WTC11 (cell line): ENCODE measurements at places on chromosomes 3 and 15. TPM values are rescaled to one million over a fixed set of nuclear protein-coding genes. Genes with fewer than 3 reads are reported as not detected.

DNA sequence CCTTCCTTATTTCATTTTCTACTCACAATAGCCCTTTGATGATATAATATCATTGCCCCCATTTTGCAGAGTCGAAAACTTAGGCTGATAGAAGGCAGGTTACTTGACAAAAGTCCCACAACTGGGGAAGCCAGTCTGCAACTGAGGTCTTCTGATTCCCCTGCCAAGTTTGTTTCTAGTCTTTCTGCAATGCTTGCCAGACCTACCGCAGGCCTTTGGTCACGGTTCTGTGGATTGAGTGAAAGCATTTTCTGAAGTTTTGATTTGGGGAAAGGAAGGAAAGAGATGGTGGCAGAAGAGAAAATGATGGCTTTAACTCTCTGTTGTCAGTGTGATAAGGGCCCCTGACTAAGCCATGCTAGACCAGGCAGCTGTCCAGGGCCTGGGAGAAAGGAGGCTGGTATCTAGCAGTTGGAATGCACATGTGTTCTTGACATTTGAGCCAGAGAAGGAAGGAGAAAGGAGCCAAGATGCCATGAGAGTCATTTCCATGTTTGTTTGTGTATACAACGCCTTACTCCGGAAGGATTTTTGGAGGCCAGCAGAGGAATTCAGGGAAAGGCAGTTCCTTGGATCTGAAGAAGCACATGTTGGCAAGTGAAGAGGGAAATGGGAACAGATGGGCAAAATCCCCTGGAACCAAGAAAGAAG lies 29.9 kb downstream of the FAH start:
- no peak overlapping the region for H3K27ac ChIP-seq
- DNase-seq, result no peak
- H3K27me3 ChIP-seq, result no peaks in the 10 kb centered on the region
- peaks cover 25% of the 10 kb centered on the region for H3K36me3 ChIP-seq

DNA sequence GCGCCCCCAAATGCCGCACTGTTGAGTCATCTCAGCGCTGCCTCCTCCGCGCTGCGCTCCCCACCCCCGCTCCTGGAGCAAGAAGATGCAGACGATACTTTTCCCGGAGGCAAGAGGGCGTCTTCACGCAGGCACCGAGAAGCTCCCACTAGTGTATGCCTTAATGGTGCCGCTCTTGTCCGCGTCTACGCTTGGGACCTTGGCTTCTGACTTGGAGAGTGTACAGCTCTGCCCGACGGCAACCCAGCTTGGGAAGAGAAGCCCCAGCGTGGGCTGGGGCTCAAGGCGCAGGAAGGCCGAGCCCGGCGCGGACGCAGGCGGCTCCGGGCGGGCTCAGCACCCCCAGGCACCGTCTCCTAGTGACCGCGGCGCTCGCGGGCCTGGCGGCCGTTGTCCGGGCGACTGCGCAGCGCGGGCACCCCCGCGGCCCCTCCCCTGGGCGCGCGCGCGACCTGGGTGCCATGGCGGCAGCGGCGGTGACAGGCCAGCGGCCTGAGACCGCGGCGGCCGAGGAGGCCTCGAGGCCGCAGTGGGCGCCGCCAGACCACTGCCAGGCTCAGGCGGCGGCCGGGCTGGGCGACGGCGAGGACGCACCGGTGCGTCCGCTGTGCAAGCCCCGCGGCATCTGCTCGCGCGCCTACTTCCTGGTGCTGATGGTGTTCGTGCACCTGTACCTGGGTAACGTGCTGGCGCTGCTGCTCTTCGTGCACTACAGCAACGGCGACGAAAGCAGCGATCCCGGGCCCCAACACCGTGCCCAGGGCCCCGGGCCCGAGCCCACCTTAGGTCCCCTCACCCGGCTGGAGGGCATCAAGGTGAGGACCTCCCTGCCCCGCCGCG lies at the start of gene P4HTM:
Gene P4HTM, plus strand, starts transcription at position 446 of the 840 bp plus-strand sequence. Its CDS starts 16 bp downstream, at position 462.
- peaks cover 23% of the 10 kb centered on the region for H3K4me1 ChIP-seq
- H3K36me3 ChIP-seq, result peaks cover under 1% of the 10 kb centered on the region; the same call in 1 of the 2 replicates
- H3K27ac ChIP-seq, result peak within 1 kb of the TSS; percentile 92
- peak; percentile 84 for DNase-seq

- H3K4me1 ChIP-seq, result peaks cover 11% of the 10 kb centered on the region
- H3K27ac ChIP-seq, result no peak overlapping the region; the same call in 1 of the 2 replicates
- no peak overlapping the region for H3K4me3 ChIP-seq
- no peaks in the 10 kb centered on the region for H3K27me3 ChIP-seq
Observed at GRCh38 chr15:89829161-89829560, 14.5 kb upstream of the ANPEP start.

- no peaks in the 10 kb centered on the region for H3K36me3 ChIP-seq
- no peak overlapping the region for H3K27ac ChIP-seq
- no peak overlapping the region for H3K4me3 ChIP-seq
- peaks cover 22% of the 10 kb centered on the region for H3K4me1 ChIP-seq
- no peak for DNase-seq
Observed at GRCh38 chr3:182490596-182491491, 302.5 kb upstream of the ATP11B start.

DNA sequence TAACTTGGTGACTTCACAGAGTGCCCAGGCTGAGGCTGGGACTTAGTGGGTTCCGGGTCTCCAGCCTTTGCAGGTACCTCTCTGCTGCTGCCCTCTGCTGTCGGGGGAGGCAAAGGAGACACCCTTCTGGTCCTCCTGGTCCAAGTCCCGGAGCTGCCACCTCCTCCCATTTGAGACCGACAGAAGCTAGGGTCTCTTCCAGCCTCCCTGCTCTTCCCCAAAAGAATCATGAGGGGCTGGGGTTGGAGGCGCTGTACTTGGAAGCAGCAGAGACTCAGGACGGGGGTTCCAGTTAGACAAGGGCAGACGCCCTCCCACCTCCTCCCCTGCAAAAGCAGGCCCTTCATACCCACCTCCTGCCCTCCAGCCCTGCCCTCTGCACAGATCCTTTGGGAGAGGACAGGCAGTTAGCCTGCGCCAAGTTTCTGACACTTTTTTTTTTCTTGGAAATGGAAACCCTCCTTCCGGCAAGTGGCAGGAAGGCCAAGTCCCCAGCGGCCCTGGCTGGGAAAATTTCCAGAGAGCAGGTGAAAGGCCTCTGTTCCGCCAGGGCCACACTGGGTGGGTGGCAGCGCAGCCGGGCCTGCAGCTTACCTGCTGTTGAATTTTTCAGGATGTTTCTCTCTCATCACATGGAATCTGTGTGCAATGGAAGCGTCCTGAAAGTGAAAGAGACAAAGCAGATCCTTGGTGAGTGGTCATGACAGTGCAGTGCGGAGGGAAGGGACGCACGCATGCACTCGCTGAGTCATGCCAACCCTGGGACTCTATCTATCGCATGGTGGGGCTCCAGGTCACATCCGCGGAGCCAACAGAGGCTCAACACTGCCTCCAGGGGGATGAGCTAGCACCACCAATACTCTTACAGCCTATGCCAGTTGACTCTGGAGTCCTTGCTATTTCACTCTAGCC lies 119.9 kb downstream of the DGKG start:
- H3K4me1 ChIP-seq, result peaks cover 25% of the 10 kb centered on the region
- H3K27ac ChIP-seq, result no peak overlapping the region
- H3K27me3 ChIP-seq, result no peaks in the 10 kb centered on the region
- no peak overlapping the region for H3K4me3 ChIP-seq
- H3K36me3 ChIP-seq, result no peaks in the 10 kb centered on the region

- DNase-seq, result peak; percentile 85
- no peak overlapping the region for H3K27ac ChIP-seq
- peak overlapping the region; percentile 45 for H3K4me3 ChIP-seq
- H3K27me3 ChIP-seq, result no peaks in the 10 kb centered on the region
Observed at GRCh38 chr3:142568393-142569017, 10.0 kb downstream of the ATR start.

- peaks cover 2% of the 10 kb centered on the region for H3K4me1 ChIP-seq
- no peak overlapping the region for H3K27ac ChIP-seq
- no peak overlapping the region for H3K4me3 ChIP-seq
- DNase-seq, result no peak
- H3K36me3 ChIP-seq, result no peaks in the 10 kb centered on the region; the same call in 1 of the 2 replicates
Observed at GRCh38 chr3:49713336-49714105, 6.0 kb downstream of the AMIGO3 start.

GRCh38 chr15:31439328-31439727 lies 112.7 kb downstream of the KLF13 start:
- H3K36me3 ChIP-seq, result no peaks in the 10 kb centered on the region
- no peak overlapping the region for H3K27ac ChIP-seq
- DNase-seq, result peak; percentile 48

GRCh38 chr15:25939122-25939521 lies 76.0 kb upstream of the ATP10A start:
- no peaks in the 10 kb centered on the region for H3K36me3 ChIP-seq
- H3K4me3 ChIP-seq, result no peak overlapping the region
- no peak overlapping the region for H3K27ac ChIP-seq
- no peaks in the 10 kb centered on the region for H3K27me3 ChIP-seq
- no peak for DNase-seq
- peaks cover 3% of the 10 kb centered on the region; the same call in 1 of the 2 replicates for H3K4me1 ChIP-seq

DNA sequence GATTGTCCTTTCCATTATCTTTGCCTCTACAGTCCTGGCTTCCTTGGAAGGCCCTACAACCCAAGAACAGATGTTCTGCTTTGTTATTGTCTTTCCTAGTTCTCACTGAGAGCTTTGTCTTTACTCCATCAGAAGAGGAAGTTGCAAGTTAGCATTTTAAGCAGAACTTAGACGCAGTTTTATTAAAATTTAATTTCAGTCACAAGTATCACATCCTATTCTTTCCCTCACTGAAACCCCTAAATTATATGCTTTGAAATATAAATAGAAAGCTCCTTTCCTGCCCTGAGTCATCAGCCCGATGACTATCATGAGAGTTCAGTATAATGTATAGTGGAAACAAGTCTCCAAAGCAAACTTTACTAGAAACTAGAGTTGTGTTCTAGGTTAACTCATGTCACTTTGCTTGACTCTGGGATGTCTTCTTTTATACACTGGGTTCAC lies 291.2 kb upstream of the RBMS3 start:
- no peak overlapping the region for H3K27ac ChIP-seq
- no peaks in the 10 kb centered on the region for H3K27me3 ChIP-seq
- no peak overlapping the region for H3K4me3 ChIP-seq
- H3K4me1 ChIP-seq, result peaks cover 9% of the 10 kb centered on the region
- DNase-seq, result no peak

GRCh38 chr3:43525941-43526607 lies 95.7 kb downstream of the ANO10 start:
- peaks cover 12% of the 10 kb centered on the region for H3K36me3 ChIP-seq
- no peak overlapping the region for H3K27ac ChIP-seq
- no peaks in the 10 kb centered on the region for H3K4me1 ChIP-seq

GRCh38 chr3:125313060-125313635 lies 62.0 kb downstream of the ZNF148 start:
- peaks cover 3% of the 10 kb centered on the region for H3K4me1 ChIP-seq
- DNase-seq, result no peak
- H3K36me3 ChIP-seq, result peaks cover 12% of the 10 kb centered on the region
- H3K4me3 ChIP-seq, result no peak overlapping the region
- H3K27me3 ChIP-seq, result no peaks in the 10 kb centered on the region

GRCh38 chr3:166527325-166527724 lies 690.1 kb upstream of the BCHE start:
- H3K27ac ChIP-seq, result no peak overlapping the region
- H3K4me1 ChIP-seq, result no peaks in the 10 kb centered on the region
- H3K4me3 ChIP-seq, result no peak overlapping the region
- no peak for DNase-seq
- H3K27me3 ChIP-seq, result no peaks in the 10 kb centered on the region

DNA sequence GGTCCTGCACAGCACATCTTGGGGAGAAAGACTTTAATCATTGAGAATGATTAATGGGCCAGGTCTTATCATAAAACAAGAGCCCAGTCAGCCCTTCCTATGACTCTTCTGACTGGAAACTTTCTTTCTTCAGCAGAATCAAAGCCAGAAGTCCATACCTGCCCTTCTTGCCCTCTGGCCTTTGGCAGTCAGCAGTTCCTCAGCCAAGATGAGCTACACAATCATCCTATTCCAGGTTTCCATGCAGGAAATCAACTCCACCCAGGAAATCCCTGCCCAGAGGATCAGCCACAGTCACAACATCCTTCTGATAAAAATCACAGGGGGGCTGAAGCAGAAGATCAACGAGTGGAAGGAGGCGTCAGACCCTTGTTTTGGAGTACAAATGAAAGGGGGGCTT lies 26.9 kb downstream of the ZNF589 start:
- peaks cover 85% of the 10 kb centered on the region for H3K36me3 ChIP-seq
- no peaks in the 10 kb centered on the region for H3K4me1 ChIP-seq
- H3K4me3 ChIP-seq, result no peak overlapping the region
- DNase-seq, result no peak

DNA sequence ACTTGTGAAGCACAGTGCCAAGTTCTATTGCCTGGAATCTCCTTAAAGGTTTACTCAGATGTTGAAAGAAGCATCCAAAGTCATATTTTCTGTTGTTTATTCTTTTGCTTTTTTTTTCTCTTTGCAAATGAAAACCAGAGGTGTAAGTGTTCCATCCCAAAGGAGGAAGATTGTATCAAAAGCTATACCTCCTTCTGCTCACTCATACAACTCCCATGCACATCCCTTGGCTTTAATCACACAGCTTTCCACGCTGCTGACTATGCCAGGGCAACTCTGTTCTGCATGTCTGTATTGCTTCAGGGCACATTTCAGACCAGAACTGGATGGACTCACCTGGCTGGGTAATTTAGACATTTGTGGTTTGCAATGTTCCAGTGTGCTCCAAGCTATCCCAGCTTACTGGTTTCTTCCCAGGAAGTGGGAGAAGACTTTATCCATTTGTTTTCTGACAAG lies 399.6 kb upstream of the TBL1XR1 start:
- peaks cover 42% of the 10 kb centered on the region for H3K4me1 ChIP-seq
- H3K36me3 ChIP-seq, result no peaks in the 10 kb centered on the region
- no peak overlapping the region for H3K4me3 ChIP-seq
- DNase-seq, result no peak

DNA sequence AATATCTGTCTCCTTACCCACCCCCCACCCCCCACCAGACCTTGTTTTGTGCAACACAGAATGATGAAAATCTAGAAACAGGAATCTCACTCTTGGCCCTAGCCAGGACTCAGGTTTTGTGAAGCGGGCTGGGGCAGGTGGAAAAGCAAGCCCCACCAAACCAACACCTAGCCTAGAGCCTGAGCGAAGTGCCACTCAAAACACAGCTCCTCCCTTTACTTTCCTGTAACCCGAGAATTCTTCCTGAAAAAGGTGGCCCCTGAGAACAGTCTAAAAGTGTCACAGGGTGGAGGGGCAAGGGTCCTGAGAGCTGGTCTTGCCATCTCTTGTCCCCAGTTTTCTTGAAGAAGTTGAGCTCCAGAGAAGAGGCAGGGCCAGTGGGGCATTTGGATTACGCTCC lies 17.4 kb upstream of the RPUSD3 start:
- no peaks in the 10 kb centered on the region for H3K36me3 ChIP-seq
- H3K27me3 ChIP-seq, result peaks cover 12% of the 10 kb centered on the region
- no peak overlapping the region for H3K27ac ChIP-seq
- no peak overlapping the region for H3K4me3 ChIP-seq
- DNase-seq, result no peak

MME gene
- 23.7 to 24.4 TPM (median 23.9 TPM) in 3 replicates for total RNA-seq

AMT gene
- total RNA-seq, result 54.6 to 66.6 TPM (median 57.8 TPM) in 3 replicates

LSAMP gene
- 3.6 to 5.9 TPM (median 5.7 TPM) in 3 replicates for total RNA-seq

PLSCR5 gene
- total RNA-seq, result not detected in 3 replicates
